Stimulated activated naive B cell treated with anti-CD40 and anti-IgM and Interleukin-4, amounts not matched to agents 10 μg/mL and 1 μg/mL and 100 μg/mL, for 72 hours (primary cell): ENCODE measurements at places on chromosomes 5 and 9.

GRCh38 chr9:92962303-92962649 is 15.0 kb downstream of the FGD3 start:
- no peak for DNase-seq

- no peak for DNase-seq
Observed at GRCh38 chr5:39543335-39543734, 118.6 kb upstream of the DAB2 start.

DNA sequence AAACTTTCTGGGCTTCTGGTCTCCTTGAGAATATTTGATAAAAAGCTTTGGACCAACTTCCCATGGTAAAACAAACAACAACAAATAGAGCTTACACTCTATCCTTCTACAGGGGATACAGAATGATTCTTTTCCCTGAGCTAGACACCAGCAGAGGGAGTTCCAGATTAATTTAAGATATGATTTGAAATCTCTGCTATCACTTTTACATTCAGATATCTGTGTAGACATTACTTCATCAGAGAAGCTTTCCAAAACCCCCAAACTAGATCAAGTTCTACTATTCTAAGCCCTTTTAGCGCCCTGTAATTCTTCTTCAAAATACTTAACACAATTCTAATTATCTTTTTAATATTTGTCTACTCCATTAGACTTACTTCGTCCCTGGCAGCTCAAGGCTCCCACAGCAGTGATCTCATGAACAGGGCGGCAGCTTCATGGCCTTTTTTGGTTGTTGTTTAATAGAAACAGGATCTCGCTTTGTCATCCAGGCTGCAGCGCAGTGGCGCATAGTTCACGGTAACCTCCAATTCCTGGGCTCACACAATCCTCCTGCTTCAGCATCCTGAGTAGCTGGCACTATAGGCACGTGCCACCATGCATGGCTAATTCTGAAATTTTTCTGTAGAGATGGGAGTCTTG is 955 bp upstream of the GALNT12 start:
- no peak for DNase-seq

DNA sequence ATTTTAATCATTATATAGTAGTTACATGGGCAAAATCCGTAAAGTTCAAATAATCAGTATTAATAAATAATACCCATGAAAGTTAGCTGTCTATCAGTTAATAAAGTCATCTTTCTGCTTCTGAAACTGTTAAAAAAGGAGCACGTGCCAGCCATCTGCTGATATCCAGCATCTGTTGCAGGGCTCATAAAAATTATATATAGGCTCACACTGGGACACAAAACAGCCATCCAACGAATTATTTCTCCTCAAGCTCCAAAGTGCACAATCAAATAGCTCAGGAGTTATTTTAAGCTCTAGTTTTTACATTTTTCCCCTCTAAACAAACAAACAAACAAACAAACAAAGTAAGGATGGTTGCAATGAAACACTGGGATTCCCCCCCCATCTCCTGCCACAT is 48.3 kb downstream of the MRPS27 start:
- DNase-seq = no peak

DNA sequence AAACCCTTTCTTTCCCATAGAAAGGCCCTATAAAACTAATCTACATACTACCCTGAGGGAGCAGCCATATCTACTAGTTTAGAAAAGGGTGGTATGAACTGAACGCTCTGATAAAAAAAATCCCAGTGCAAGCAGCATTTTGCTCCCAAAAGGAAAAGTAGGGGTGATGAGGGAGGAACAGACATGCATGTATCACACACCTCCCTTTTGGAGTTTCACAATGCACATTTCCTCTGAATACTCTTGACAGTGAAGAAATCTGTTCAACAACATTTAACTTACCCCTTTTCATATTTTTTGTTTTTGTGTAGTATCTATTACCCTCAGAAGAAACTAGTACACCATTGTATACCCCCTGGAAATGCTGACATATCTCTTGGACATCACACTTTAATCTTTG is 411.4 kb downstream of the MAT2B start:
- no peak for DNase-seq

- DNase-seq = no peak
Observed at GRCh38 chr5:173845321-173845720, 42.8 kb upstream of the CPEB4 start.

- DNase-seq = no peak
Observed at GRCh38 chr5:57338068-57338867, 144.3 kb downstream of the ACTBL2 start.

GRCh38 chr5:110917161-110917875 is 154.2 kb upstream of the TSLP start:
- DNase-seq = no peak

DNA sequence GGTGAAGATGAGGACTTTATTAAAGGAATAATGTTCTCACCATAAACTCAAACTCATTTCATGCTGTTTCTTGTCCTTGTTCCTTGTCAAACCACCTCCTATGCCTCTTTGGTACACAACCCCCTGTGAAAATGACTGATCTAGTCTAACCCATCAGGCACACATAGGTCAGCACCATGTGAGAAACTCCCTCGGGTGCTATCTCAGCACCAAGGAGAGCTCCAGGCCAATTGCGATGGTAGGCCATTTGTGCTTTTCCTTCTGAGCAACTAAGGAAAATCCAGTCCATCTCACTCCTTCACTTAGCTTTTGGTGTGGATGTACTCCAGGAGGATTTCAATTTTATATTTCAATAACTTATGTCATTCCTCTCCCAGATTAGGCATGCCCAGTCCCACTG is 199.8 kb downstream of the ZNF608 start:
- no peak for DNase-seq

GRCh38 chr5:5423586-5423985 is 1.1 kb downstream of the ICE1 start:
- no peak for DNase-seq

DNA sequence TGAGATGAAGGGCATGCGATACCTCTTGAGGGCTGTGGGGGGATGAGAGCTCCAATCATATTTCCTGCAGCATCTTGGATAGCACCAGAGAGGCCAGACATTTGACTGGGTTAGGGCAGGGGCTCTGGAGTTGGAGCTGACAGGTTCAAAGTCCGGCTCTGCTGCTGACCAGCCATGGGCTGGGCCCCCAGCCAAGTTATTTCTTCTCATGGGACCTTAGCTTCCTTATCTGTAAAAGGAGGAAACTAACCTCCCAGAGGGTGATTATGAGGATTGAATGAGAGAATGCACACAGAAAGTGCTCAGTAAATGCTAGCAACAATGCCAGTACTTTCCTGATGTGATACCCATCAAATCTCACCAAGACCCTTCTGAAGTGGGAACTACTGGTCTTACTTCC is 65.2 kb upstream of the SLC25A51 start:
- no peak for DNase-seq

DNA sequence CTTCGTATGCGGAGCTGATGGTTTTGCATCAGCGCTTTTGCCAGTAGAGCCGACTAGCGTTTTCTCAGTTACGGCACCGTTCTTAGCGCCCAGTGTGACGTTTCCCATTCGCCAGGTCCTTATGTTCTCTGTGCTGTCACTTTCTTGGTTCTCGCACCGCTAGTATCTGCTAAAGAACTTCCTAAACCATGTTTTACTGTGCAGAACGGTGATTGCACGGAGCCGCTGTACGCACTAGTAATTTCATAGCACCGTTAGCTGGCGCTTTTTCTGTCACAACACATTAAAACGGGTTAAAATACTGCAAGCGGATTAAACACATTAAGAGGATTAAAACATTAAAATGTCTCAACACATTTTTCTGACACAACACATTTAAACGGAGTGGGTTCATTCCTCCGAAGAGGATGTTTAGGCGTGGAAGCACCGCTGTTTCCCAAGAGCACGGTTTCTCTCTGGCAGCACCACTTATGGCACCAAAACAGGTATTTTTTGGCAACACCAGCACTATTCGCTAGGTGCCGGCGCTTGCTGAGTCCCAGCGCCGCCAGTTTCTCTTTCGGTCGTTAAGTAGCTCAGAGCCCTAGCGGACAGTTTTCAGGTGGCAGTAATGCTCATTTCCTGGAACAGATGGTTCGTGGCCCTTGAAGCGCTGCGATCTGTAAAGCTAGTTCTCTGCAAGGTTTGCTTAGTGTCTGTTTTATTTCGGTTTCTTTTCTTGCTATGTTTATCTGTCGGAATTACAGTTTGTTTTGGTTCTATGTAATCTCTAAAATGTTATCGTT is 20.3 kb downstream of the ANXA2R start:
- DNase-seq = peak; percentile 81

DNA sequence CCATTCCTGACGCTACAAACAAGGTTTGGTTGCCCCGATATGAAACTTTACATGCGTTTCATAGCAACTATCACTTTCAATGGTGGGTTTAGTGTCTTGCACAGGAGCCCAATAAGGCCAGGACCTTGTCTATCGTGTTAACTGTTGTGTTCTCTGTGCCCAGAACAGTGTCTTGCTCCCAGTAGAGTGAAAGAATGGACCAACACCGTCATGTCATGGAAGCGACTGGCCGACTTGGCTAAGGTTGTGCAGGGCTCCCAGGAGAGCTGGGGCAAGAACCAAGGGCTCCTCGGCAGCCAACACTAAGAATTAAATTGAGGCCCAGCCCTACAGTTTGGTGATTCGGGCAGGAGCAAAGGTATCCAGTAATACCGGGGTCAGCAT is 498 bp upstream of the ARHGEF37 start:
- no peak for DNase-seq

DNA sequence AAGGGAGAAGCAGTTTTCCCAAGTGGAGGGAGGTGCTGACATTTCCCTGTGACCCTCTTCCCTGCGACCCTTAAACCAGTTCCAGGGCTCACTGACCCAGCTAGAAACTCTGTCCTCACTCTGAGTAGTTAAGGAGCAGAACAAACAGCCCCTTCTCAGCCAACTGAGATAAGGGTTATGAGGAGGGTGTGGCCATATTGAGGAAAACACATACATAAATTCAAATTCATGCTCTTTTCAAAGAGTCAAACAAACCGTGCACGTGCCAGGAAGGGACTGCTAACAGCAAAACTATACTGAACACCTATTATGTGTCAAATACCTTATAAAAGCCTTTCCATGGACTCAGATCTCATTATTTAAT is 4.9 kb upstream of the AKNA start:
- DNase-seq = no peak

GRCh38 chr9:30349526-30350513 is 2034.6 kb upstream of the ACO1 start:
- DNase-seq = no peak

DNA sequence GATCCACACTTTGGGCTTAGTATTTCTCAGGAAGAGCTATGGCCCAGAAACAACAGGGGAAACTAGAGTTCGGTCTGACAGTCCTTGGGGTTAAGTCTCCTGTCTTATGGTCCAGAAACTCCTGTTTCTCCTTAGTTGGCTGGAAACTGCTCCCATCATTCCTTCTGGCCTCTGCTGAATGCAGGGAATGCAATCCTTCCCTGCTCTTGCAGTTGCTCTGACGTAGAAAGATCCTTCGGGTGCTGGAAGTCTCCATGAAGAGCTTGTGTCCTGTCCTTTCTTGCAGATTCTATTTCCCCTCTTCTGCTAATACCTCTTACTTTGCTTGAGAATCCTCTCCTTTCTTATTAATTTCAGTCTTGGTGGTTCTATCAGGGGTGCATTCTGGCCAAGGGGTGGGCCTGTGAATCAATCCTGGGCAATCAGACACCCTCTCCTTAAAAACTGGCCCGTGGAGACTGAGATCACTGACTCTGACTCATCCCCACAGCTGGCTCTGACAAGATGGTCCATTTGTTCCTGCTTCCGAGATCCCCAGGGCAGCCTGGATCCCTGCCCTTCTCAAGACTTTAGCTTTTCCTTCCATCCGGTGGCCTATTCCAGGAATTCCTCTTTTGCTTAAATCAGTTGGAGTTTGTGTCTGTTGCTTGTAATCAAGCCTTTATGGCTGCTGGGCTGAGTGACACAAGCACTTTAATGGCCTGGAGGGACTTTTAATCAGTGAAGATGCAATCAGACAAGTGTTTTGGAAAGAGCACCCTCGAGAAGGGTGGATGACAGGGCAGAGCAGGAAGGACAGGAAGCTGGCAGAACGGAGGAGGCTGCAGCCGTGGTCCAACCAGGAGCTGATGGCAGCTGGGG is 23.7 kb downstream of the PTGS1 start:
- no peak for DNase-seq

- no peak for DNase-seq
Observed at GRCh38 chr5:180590543-180591310, 572 bp downstream of the SCGB3A1 start.

DNA sequence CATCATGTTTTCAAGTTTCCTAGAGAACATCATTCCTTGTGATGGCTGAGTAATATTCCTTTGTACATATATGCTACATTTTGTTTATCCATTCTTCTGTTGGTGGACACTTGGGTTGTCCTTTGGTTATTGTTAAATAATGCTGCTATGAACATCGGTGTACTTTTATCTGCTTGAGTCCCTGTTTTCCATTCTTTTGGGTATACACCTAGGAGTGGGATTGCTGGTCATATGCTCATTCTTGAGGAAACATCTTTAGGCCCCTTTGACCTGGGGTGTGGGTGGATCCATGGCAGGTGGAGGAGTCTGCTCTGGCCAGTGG is 25.3 kb downstream of the GALNT12 start:
- no peak for DNase-seq

DNA sequence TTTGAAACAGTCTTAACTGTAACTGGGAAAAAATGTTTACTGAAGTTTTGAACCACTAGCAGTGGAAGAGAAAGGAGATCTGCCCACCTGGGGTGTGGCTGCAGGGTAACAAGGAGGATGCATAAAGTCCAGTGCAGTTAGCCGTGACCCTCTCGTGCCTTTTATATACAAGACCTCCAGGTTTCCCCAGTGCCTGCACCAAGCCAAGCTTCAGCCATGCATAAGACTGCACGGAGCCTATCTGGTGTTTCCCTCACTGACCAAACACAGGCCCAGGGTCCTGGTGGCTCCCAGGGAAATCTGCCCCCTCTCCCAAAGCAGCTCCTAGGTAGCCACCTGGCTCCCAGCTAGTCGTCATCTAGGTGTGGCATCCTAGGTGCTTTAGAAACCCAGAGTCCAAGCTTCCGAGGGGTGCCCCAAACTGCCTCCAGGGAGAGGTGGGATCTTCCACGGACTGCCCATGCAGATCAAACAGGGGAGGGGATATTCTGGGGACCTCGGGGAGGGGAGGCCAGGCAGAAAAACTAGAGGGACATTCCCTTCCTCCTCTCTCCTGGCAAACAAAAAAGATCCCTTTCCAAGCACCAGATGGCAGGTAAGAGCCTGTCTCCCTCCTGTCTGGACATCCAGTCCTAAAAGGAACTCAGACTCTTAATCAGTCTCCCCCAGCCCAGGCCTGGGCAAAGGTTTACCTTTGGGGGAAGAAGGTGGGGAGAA is 2.7 kb downstream of the SHB start:
- DNase-seq = no peak
